ENCODE measurements at places on chromosomes 11 and 22.

DNA sequence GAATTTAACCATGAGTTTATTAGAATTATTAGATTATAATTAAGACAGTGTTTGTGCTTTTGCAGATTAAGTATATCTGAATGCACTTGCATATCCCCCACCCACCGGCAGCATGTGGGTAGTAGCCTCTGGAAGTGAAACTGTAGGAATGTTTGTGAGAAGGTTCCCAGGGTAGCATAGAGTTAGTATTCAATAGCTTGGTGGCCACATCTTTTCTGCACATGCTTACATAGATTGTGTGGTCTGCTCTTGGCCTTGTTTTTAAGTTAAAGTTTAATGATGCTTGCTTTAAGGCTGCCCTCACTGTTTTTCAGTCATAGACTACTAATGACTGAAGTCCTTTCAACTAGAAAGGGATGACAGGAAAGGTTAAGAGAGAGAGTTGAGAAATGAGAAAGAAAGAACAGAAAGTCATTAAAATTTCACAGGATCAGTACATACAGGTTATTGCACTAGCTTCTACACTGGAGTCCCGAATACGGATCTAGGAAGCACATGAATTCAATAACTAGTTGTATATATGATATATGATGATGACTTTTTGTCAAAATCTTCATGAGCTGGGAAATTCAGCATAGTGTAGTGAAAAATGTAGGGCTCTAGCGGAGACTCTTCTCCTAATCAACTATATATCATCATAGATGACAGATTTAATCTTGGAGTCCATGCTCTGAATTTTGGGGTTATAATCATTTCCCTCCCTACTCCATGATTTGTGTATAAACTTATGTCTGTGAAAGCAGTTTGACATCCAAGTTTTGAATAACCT lies 137.1 kb downstream of the ARHGAP42 start:
- DNase-seq, result no peak

DNA sequence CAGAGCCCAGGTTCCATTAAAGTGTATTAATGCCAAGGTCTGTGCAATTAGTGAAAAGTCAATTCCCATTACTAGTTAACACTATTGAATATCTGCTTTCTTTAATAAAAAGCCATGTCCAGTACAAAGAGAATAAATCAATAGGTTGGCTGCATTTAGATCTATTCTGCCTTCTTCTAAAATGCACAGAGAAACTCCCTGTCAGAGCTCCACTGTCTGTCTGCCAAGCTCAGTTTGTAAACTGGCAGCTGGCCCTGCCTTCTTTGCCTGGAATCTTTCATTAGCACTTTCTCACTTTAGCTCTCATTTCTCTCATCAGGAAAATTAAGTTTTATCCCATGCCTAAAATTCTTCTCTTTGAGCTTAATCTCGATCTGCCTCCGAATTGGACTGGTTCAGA lies 35.6 kb downstream of the ARL14EP start:
- DNase-seq, result no peak

- no peak for DNase-seq
Measured at GRCh38 chr22:46611189-46611588, 9.0 kb upstream of the GRAMD4 start.

- DNase-seq, result no peak
Measured at GRCh38 chr11:110968348-110969062, 256.3 kb upstream of the ARHGAP20 start.

DNA sequence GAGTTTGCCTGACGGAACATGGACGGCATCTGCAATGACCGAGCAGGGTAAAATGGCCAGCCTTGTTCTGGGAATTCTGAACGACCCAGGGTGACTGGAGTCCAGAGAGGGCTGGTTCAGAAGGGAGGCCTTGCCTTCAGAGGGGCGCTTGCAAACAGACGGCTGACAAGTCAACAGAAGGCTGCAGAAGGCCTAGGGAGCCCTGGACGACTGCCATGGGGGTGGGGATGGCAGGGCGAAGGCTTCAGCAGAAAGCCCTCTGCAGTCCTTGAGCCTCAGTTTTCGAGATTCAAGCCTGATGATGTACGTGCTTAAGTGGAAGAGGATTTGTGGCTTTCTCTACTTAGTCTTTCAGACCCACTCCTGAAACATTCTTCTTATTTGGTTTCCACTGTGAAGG lies 117.1 kb upstream of the TBCEL start:
- DNase-seq, result no peak

GRCh38 chr11:68264244-68264643 lies 7.5 kb downstream of the C11orf24 start:
- no peak for DNase-seq

GRCh38 chr11:130003717-130004001 lies 1.0 kb upstream of the PRDM10 start:
- peak; percentile 38 for DNase-seq

DNA sequence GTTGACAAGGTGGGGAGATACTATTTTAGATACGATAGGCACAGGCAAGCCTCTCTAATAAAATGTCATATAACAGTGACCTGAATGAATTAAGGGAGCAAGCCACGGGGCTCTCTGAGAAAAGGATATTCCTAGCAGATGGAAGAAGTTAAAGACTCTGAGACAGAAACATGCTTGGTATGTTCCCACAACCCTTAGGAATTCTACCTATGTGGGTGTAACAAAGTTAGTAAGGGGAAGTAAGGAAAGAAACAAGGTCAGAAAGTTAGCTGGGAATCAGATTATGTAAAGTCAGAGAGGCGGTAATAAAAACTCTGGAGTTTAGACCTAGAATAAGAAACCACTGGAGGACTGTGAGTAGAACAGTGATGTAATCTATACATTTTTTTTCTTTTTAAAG lies 59.7 kb upstream of the GDPD4 start:
- DNase-seq, result no peak

DNA sequence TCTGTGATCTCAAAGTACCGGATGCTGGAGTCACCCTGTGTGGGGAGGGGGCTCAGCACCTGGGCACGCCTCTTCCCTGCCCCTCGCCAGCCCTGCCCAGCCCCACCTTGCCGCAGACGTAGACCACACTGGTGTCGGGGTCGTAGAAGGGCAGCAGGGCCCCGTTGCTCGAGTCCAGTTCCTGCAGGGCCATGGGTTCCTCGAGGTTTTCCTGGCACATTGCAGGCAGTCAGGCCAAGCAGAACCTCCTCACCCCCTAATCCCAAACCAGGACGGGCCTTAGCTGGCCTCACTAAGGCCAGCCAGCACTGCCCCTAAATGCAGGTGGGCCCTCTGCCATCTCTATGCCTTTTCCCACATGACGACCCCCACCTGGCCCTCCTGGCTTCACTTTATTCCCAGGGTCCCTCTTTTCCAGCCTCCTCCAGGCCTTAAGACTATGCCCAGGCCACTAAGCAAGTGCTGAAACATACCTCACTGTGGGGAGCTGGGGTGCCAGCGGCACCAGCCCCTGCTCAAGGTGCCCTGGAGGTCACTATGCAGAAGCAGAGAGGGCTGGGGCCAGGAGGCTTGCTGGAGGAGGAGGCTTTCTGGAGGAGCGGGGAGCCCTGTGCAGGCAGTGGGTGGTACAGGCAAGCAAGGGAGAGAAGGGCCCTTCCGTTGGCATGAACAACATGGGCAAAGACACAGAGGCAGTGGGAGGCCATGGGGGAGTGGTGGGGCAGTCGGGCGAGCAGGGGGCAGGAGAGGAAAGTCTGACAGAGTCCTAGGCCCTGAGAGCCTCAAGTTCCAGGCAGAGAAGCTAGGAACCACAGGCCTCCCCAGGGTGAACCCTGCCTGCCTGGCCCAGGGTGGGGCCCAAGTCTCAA lies 2.8 kb downstream of the CORO1B start:
- no peak for DNase-seq

- peak; percentile 70 for DNase-seq
Measured at GRCh38 chr11:31820438-31820818, 9.3 kb upstream of the PAX6 start.

GRCh38 chr11:74371269-74372052 lies 26.8 kb downstream of the PGM2L1 start:
- no peak for DNase-seq

DNA sequence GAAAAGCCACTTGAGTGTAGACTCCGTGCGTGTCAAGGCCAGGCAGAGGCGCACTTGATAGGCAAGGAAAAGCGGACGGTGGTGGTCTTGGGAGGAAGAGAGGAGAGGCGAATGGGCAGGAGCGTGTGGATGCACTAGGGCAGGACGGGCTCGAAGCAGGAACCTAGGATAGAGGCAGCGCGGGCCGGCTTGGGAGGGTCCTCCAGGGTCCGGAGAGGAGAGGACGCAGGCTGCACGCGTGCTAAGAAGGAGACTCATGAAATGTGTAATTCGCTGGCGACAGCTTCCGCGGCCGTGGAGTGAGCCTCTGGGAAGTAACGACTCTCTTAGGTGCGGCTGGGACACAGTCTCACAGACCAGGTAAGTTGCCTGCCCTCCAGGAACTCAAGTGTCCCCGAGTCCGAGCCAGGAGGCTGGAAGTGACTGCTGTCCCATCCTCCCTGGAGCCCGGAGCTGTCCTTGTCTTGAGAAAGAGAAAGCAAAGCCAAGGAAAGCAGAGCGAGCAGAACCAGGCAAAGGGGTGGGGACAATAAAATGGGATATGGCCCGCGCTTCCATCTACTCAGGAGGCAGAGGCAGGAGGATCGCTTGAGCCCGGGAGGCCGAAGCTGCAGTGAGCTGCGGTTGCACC lies 874 bp upstream of the IL17RA start:
- no peak for DNase-seq

DNA sequence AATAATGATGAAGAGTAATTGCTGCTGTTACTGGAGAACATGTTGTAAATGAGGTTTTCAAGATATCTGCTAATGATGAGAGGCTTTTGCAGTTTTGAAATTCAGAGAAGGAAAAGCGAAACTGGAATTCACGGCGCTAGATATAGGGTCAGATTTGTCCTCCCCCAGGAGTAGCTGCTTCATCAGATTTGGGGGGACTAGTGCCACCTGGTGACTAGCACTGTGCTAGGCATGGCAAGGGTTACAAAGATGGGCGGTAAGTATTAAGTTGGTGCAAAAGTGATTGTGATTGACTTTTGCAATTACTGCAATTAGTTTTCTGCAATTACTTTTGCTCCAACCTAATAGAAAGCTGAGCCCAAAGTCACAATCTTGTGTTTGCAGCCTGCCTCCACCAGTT lies 879.9 kb upstream of the TENM4 start:
- no peak for DNase-seq

- no peak for DNase-seq
Measured at GRCh38 chr11:130202009-130202817, 42.6 kb downstream of the ST14 start.

GRCh38 chr11:75583718-75584658 lies 21.9 kb downstream of the SERPINH1 start:
- DNase-seq, result peak; percentile 76

- no peak for DNase-seq
Measured at GRCh38 chr11:44606472-44606871, 41.0 kb downstream of the CD82 start.

DNA sequence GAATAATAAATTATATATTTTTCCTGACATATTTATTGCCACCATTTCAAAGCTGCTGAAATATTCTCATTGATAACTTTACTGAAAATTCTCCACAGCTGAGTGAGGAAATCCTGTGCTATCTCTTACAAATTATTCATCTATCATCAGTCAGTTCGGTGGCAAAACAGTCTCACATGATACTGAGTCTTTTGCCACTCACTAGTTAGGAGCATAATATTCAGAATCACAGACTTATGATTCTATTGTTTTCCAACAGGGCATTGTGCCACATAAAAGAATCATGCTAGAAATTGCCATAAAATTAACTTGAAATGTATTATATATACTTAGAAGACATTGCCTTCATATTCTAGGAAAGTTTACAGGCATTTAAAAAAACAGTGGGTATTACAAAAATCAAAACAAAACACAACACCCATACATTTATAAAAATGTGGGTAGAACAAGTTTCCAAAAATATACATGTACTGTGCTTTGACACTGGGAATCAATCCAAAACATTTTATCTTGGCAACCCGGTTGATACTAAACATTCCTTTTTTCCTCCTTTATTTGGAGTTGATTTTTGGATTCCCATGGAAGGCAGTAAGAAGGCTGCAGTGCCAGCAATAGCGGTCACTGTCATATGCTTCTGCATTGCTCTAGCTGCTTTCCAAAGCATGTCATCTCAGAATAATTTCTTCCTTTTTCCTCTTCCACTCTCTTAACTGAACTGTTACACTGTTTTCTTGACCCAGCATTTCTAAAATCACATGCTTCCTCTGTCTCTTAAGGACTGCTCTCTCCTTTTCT lies 42.5 kb downstream of the ATG16L2 start:
- DNase-seq, result no peak

GRCh38 chr11:64090806-64091516 lies 55.2 kb downstream of the FLRT1 start:
- no peak for DNase-seq

DNA sequence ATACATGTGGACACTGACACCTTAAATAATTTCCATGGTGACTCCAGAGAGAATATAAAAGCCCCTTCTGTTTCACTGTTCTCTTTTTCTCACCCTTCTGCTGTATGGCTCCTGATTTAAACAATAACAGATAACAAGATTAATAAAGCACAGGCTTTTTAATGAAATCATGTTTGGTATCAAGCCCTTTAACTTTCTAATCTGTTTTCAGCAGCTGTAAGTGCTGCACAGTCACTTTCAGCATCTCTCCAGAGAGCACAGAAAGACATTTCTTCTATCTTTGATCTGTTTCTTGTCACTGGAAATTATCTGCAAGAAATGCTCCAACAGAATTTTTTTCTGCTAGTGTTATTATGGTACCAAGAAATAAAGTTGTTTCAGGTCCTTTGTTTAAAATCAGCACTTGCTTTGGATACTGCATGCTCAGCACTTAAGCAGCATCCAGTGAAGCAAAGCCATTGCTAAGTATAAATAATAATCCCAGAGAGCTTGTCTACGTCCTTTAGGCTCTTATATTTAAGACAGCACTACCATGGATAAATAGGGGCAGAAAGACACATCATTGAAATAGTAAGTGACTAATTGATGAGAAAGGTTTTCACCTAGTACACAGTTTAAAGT lies 134.2 kb upstream of the CARD18 start:
- no peak for DNase-seq

DNA sequence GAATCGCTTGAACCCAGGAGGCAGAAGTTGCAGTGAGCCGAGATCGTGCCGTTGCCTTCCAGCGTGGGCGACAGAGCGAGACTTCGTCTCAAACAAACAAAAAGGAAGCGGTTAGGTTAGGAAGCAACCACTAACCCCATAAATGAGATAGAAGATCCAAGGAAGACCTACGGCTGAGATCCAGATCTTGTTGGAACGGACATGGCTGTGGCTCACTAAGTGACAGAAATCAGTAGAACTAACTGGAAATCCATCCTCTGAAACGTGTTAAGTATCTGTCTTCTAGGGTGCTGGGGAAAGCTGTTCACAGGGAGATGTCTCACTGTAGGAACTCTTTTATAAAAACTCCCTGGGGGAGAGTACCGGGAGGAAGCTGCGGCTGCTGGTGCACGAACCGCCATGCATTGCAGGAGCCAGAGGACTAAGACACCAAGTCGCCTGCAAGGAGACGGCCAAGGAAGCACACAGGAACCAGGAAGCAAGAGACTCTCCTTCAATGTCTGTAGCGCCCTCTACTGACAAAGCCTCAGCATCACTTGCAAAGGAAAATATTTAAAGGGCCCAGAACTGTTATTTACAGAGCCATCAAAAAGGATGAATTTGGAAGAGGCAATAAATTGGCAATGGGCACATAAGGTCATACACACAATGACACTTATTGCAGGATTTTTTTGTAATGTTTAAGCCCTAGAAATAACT lies 16.9 kb upstream of the SPTY2D1 start:
- peak; percentile 26 for DNase-seq

Data from glutamatergic neuron (in vitro differentiated cells).